ENCODE measurements at places on chromosomes 5 and 9.

- no peak for DNase-seq
Measured at GRCh38 chr9:34491596-34491995, 31.2 kb downstream of the ENHO start.

DNA sequence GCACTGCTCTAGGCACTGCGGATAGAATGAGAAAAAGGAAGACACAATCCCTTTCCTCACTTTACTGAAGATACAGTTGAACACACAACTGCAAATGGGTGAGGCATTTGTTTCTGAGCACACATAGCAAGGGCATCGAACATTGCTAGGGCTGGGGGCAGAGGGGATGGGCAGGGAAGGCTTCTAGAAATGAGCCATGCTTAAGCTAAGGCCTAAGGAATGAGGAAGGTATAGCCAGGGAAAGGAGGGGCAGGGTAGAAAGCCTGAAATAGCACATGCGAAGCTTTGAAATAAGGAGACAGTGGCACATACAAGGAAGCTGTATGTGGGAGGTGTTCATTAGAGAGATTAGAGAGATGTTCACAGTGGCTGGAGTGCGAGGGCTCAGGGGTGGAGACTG is 92.7 kb downstream of the KIF4B start:
- no peak for DNase-seq

DNA sequence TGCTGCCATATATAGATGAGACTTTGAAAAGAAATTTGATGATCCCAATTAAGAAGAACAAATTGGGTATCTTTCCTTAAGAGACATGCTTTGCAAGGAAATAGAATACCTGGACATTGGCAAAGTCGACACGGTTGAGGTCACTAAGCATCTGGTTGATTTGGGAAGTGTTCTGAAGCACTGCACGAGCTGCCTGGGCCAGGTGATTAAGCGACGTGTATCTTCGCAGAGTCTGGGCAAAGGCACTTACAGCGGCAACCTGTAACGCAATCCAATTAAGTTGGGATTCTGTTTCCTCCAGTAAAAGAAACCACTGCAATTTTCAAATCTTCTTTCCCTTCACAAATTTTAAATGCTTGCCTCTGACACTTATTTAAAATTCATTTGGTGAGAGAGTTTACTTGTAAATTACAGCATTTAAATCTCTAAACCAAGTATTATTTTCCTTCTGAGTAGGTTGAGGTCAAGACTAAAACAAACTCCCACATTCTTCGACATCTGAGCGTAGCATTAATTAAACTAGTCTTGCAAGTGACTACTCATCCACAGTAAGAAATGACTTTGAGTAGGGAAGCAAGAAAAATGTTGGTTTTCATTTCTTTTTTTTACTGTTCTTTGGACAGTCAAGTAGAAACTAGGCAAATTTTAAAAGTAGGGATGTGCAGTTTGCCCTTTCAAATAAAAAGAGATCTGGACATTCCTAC is 262.8 kb downstream of the RFX3 start:
- no peak for DNase-seq

- no peak for DNase-seq
Measured at GRCh38 chr5:93582167-93582462, 907 bp upstream of the NR2F1 start.

DNA sequence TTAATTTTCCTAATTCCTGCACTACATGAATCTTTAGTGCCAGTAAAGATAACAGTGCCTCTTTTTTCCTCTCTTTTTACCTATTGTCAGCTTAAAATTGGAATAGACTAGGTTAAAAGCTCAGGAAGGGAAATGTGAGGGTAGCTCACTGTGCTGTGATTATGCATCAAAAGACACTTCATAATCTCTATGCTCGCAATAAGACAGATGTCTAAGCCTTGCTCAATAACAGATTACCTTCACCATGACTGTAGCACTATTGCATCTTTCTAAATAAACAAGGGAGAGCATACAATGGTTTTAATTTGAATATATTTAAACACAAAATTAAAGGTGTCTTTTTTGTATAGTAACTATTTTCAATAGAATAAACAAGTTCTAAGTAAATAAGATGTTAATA is 130.1 kb downstream of the FBN2 start:
- DNase-seq = no peak

DNA sequence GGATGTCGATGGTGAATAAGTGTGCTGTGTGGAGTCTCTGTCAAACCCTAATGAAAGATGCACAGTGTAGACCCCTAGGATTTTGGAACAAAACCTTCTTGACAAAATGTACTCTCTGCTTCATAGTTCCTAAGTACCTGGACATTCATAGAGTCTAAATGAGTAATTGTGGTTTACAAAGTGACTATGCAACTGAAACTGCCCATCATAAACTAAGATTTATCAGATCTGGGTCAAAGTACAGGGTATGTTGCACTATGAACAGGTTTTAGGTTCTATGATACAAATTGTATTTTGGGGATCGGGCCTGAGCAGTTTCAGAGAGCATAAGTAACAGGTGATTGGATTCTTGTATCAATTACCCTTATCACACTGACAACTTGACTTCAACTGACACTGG is 79.4 kb downstream of the LURAP1L start:
- DNase-seq = no peak

DNA sequence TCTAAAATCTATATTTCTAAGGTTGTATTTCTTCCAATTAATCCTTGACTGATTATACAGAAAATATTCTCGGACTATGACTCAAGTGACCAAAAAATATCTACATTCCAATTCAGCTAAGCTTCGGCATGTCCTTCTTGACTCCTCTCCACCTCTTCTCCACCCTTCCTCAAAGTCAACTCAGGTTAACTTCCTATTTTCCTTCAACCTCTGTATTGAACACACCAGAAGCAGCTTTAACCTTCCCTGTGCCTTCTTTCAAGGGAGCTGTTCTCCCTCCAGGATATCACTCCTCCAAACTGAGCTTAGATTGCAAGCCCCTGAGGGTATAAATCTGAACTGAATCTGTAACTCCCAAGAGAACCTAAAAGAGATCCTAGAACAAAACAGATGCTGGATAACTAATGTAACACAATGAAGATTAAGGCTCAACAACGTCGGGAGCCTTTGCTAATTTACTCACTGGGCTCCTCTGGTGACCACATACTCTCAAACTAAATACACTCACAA is 1.1 kb downstream of the SLCO4C1 start:
- peak; percentile 26 for DNase-seq
